ENCODE measurements at places on chromosomes 6 and 20.

DNA sequence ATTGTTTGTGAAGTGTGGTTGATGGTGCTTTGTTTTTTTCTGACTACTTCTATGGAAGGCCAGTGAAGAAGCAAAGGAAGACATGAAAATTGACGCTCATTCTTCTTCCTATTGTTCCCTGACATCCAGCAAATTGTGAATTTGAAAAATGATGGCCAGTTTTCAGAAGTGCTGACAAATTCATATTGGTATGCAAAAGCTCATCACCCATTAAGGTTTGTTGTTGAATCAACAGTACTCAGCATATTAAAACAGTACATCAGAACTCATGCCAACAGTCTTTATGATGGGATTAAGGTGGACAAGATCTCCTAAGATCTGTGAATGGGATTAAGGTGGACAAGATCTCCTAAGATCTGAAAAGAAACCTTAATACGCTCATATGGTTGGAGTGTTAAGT, 1.0 kb upstream of the MTG2 start:
- no peak for DNase-seq

DNA sequence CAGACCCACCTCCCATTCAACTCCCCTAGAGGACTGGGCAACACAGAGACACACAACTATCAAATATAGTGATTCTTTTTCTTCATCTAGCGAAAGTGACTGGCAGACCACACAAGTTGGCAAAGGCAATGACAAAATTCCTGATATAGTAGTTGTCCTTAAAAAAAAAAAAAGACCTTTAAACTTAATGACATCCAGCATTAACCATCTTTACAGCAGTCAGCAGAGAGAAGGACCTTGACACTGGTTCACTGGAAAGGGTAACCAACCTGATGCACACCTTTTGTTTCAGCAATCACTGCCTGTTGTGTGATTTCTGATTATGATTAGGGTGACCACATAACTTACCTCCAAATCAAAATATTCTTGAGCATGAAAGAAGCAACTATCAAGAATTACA, 1.7 kb upstream of the CNKSR3 start:
- DNase-seq = no peak

DNA sequence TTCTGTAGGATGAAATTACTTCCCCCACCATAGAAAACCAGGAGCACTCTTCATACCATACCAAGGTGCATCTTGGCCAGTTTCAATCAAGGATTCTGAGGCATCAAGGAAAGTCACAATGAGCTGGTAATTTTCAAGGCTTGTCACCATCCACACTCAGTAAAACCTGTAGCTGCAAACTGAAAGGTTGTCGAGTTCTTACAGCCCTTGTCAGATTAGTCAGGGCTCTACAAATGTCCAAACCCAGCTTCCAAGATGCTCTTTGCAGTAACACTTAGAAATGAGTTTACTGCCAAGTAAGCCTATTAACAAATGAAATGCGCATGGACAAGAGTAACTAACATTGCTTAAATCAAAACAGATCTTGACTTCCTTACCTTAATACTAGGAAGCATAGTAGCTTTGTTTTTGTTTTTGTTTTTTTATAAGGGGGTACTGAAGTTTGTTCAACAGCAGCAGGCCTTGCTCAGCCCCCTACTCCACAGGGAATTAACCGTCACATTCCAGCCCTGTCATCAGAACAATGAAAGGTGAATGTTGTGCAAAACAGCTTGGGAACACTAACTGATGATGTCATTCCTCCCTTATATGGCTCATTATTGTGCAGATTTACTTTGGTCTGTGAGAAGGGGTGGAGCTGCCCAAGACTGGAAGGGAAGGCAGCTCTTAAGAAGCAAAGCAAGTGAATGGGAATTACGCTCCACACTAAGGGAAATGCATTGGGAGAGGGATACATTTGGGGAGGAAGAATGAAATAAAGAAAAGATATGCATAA, 49.9 kb upstream of the TMEM30A start:
- no peak for DNase-seq

GRCh38 chr6:159037756-159038290, 7.0 kb downstream of the TAGAP start:
- no peak for DNase-seq

GRCh38 chr20:50292591-50293283, 102.1 kb downstream of the CEBPB start:
- DNase-seq = peak; percentile 81

GRCh38 chr20:47217482-47218446, 138.7 kb downstream of the ZMYND8 start:
- no peak for DNase-seq

- no peak for DNase-seq
Observed at GRCh38 chr20:6024768-6025167, 29.1 kb downstream of the LRRN4 start.

DNA sequence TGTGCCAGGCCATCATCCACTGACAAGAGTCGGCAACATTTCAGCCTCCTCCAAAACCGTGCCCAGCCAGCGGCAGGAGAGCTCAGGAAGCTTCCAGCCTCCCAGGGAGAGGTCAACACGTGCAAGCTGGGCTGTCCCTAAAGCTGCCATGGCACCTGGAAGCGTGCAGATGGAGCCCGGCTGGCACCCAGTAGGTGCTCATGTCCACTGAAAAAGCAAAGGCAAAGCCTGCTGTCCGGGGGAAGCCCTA, 14.4 kb upstream of the TLDC2 start:
- no peak for DNase-seq

DNA sequence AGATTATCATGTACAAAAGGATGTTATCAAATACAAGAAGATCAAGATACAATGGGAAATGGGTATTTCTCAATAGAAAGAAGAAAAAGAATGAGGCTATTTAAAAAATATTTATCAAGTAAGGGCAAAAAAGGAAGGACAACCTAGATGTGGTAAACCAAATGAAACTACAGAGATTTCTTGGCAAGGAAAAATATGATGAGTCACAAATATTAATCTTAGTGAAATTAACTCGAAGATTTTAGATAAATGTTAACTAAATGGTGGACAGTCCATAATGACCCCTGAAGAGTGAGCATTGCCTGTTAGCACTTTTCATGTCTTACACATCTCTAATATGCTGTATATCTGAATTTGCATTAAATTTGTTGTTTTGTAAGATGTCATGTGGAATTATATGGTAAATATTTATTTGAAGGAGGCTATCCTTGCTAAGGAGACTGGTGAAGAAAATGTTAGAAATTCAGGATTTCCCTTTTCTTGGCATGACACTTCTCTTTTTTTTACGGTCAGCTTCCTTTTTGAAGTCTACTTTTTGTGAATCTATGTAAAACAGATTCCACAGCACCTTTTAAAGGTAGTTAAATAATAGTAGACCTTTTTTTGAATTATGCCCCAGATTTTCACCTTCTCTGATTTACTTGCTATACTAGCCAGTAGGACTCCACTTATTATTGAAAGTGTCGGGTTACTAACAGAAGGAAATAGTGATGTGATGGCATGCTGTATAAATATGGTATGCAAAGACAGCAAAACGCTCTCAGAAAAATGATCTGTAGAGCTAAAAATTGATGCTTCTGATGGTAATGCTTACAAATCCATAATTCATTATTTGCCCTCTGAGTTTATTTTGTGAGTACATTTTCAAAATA, 120.5 kb downstream of the HIVEP1 start:
- DNase-seq = no peak

- DNase-seq = no peak
Observed at GRCh38 chr6:121651420-121651819, 216.0 kb downstream of the GJA1 start.

- DNase-seq = peak; percentile 76
Observed at GRCh38 chr6:149941583-149942460, at the start of gene ULBP2. ULBP2 (plus strand) TSS chr6:149942014; CDS start chr6:149942073, 59 bp downstream.

- DNase-seq = no peak
Observed at GRCh38 chr6:148945301-148946021, 198.6 kb downstream of the UST start.

DNA sequence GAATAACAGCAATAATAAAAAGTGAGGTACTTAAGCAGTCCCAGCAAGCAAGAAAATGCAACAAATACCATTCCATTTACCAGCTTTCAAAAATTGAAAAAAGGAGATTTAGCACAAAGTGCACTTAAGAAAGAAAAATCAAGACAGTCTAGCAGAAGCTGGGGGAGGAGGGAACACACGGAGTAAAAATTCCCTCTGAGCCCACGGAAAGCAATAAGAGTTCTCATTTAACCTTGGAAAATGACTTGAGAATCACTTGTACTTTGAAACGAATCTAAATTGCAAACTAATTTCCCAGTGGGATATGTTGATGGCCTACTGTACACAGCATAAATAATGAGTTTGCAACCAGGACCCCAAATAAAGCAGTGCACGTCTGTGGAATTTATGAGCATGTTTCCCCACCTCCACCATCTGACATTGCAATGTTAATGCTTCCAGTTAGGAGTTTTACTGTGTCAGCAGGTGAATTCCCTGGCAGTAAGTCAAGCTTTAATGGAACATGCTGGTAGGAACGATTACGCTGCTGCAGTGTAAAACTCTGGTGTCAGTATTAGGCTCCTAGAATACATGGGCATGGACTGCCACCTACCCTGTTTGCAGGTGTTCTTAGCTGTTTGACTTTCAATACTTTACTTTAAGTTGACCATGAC, 386.8 kb downstream of the HDGFL1 start:
- no peak for DNase-seq

DNA sequence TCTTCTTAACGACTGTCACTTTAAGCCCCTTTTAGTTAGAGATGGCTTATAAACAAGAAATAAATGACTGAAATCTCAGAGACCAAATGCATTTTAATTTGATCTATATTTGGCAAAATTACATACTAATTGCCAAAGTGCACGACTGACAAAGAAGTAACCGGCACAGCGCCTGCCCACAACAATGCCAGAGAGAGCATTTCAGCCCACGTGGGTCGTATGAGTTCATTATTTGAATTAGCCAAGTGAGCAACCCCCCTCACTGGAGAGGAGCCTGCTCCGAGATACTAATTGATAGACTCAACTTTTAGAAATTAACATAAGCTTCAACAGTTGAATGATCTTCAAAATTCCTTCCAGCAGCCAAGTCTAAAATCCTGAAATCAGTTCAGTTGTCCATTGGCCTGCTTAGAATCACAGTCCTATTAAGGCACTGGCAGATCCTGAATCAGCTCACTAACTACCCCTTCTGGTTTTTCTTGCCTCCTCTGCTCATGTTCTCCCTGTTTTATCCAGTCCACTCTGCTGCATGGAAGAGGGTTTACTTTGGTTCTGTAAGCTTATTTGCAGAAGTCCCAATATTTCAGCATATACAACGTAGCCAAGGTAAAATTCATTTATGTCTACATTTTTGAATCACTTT, 519.1 kb upstream of the AGPAT4 start:
- DNase-seq = no peak

DNA sequence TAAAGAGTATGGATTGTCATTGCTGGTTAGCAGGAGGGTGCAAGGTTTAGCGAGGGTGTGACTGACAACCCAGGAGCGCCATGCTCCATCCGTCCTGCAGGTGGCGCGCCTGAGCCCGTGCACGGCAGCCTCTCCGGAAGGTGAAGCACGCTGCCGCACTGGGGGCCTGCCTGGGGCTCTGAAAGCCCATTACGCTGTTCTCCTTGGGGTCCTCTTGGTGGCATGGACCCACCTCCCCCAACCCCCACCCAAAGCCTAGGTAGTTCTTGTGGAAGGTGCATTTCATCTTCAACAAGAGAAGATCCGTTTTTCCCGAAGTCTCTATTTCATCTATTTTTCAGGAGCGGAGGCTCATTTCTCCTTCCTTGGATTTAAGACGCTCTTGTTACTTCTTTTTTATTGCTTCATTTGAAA, 197.4 kb upstream of the KCNG1 start:
- peak; percentile 44 for DNase-seq

- no peak for DNase-seq
Observed at GRCh38 chr6:149306967-149307366, 10.5 kb upstream of the TAB2 start.

DNA sequence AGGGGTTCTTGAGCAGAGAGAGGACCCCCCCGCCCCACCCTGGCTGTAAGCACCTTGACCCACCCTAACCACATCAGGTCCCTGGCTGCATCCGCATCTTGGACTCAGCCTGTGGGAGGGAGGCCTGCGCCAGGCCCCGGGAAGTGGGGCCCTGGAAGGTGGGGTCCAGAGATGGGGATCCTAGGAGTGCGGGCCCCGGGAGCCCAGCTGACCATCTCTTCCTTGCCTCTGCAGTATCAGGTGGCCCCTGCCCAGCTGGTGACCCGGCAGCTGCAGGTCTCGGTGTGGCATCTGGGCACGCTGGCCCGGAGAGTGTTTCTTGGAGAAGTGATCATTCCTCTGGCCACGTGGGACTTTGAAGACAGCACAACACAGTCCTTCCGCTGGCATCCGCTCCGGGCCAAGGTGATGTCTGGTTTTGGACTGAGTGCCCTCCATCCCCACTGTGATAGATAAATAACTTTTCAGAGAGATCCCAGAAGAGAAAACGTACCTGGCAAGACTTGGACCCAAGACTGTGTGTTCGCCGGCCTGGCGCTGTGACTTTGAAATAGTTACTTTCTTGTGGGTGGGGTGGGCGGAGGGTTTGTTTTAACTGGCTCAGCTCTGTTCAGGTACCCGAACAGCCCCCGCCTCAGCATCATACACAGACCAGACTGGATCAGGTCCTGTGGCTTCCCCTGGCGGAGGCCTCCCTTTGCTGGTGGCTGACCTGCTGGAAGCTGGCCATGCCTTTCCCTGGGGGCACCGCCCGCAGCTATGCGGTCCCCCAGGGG, 62.0 kb downstream of the EZR start:
- no peak for DNase-seq

- DNase-seq = no peak
Observed at GRCh38 chr6:139888681-139889122, 514.3 kb upstream of the CITED2 start.

DNA sequence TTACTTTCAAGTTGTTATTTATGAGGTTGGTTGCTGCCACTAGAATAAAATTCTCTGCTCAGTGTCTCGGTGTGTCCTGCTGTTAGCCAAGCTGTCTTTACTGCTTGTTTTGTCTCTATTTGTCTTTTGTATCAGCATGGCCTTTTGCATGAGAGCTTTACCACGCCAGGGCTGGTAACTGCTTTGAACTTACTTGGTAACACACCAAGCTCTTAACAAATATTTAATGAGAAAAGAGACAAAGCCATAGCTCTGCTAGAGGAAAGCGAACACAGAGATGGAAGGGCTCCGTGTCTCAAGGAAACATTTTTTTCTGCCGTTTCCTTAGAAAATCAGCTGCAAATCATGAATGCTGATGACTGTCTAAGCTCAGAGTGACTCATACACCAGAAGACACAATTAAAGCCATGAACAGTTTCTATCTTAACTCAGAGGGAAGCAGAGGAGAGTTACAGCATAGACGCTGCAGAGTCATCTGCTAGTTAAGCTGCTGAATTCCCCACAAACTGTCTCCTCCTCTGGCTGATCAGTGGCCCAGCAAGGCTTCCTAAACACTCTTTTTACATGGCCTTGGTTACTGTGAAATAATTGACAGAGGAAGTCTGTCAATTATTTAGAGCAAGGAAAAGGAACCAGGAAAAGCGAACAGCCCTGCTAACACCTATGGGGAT, 44.8 kb downstream of the AGPAT4 start:
- no peak for DNase-seq

Data from hematopoietic multipotent progenitor cell treated with erythropoietin and hydrocortisone succinate and interleukin-3 and kit ligand, for 15 days (in vitro differentiated cells).